LoVo (cell line): ENCODE measurements at places on chromosomes 1 and 21.
A peak's percentile ranks its signal among the peaks of the same experiment; 100 is the strongest.

DNA sequence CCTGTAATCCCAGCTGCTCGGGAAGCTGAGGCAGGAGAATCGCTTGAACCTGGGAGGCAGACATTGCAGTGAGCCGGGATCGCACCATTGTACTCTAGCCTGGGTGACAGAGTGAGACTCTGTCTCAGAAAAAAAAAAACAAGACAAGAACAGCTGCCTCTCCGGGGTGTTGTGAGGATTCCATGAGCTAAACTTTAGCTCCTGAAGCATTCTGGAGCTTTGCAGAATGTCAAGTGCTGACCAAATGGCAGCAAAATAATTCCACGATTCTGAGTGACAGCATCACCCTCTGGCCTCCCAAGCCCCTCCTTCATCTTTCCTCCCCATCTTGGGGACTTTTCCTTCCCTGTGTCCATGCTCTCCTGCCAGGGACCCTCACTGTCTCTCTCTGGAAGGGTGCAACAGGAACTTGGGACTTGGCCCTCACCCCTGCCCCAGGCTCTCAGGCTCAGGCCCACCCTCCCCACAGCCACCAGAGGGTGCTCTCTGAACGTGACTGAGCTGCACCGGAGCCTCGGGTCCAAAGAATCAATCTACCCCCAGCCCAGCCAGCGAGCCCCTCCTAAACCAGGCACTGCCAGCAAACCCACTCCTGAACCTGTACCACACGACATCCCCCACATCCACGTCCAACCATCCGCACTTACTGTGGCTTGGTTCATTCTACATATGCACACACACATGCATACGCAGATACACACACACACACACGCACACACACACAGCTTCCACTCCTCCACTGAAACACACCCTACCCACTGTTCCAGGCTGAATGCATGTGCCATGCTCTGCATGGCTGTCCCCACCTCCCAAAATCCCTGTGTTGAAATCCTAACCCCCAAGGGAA is 45.7 kb downstream of the ACOT7 start:
- DNase-seq = no peak

DNA sequence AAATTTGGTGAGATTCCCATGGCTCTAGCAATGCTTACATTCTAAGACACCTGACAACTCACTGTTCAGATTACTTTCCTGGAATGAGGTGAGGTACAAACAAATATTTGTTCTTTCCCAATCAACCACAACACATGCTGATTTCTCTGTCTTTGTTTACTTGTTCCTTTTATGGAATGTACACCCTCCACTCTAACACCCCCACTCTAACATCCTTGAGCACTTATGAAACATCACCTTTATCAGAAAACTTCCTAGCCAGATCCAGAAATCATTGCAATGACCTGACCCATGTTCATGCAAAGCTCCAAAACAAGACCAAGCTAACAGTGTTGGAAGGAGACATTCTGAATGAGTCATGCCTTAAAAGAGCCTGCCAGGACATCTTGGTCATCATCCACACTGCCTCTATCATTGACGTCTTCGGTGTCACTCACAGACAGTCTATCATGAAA is 35.5 kb downstream of the HSD3B1 start:
- no peak for DNase-seq

DNA sequence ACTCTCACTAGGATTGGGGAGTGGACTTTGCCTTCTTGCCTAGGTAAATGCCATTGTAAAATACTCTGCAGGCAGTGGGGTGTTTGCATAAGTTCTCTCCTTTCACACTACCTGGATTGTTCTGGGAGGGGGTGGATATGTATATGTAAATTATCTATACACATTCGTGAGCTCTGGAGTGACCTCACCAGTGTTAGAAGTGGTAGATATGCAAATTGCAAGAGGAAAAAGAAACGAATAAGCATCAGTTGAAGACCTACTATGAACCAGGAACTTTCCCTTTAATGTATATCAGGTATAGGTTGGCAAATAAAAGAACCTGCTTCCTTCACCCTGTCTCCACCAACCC is 1.5 kb upstream of the ARHGEF11 start:
- no peak for DNase-seq

- DNase-seq = peak; percentile 66
Measured at GRCh38 chr1:247373721-247374141, 42.1 kb upstream of the ZNF496 start.

- no peak for DNase-seq
Measured at GRCh38 chr1:58923090-58923470, 139.2 kb upstream of the JUN start.

DNA sequence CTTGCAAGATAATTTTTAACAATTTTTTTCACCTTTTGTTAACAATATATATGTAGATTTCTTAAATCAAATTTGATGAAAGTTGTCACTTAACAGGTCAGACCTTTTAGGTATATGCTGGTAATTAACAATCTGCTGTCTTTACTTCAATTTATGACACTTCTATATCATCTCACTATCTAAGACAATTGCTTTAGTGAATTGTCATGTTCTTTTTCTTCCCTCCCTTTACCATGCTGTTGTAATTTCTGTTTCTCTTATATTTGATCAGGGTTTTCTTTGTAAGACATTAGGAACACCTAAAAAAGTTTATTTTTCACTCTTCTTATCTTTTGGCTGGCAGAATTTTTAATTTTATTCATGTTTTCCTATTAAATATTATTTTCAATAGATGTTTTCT is 2.0 kb downstream of the IFI16 start:
- DNase-seq = no peak

GRCh38 chr1:61496501-61496900 is 228.4 kb downstream of the TM2D1 start:
- peak; percentile 56 for DNase-seq

DNA sequence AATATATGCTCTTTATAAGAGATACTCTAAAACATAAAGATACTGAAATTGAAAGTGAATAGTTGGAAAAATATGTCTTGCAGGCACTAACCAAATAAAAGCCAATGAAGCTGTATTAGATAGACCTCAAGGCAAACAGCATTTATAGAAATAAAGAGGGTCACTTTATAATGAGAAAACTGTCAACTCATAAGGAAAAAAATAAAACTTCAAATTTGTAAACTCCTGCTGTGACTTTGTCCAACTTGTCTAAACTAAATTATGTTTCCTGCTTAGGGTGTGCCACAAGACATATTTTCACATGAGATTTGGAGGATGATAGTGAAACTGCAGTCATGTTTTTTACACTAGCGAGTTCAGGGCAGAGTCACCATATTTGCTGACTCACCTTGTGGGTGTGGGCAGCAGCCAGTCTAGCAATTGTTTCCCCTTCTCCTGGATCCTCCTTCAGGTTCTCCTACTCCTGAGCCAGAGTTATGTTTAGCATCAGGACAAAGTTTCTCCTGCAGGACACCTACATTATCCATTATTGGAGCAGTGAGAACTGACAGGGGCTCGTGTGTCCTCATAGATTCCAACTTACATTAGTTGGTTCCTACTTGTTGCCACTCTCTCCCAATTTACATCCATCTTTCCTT is 43.8 kb downstream of the CD53 start:
- peak; percentile 76 for DNase-seq

- peak; percentile 47 for DNase-seq
Measured at GRCh38 chr1:15618077-15618654, 908 bp downstream of the DDI2 start.

DNA sequence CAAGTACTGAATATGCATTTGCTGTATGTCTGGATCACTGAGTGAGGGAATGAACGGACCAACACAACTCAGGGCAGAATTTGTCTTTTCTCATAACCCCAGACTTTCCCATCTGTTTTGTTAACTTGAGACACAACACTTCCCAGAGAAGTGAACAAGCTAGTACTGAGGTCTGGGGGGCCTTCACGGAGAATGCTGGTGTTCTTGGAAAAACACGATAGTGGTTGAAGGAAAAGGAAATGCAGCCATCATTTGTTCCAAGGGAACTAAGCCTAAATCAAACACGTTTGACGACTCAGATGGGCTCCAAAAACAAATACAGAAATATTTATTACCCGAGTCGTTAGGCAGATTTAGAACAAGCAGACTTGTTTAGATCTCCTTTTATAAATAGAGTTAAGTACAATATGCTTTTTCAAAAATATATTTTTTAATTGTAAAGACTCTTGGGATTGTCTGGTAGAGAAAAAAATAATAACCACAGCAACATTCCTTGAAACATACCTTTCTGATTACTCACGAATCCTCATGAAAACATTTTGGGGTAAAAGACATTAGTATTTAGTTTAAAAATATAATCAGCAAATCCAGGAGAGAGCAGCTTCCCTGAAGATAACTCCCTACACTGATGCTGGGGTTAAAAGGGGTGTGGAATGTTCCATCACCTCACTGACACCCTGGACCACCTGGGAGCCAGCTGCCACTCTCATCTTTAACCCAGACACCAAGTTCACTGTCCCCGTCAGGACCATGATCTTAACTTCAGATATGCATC is 427.7 kb upstream of the RUNX1 start:
- no peak for DNase-seq

DNA sequence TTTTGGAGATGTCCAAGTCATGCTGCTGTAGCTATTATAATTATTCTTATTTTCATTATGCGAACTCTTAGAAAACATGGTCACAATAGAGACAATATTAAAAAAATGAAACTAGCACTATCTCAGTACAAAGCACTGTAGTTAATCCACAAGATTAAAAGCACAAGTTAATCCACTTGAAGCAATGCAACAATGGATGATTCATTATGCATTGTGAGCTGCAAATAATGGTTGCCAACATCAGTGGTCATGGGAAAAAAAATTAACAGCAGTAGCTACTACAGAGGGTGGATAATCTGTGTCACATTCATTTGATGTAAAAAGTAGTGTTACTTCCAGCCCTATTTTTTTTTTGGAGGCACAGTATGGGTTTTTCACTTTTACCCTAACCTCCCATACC is 56.7 kb downstream of the DPT start:
- DNase-seq = no peak

- DNase-seq = peak; percentile 62
Measured at GRCh38 chr1:36285443-36286101, 20.6 kb upstream of the SH3D21 start.

GRCh38 chr1:115051850-115052249 is 22.2 kb downstream of the TSHB start:
- DNase-seq = no peak

- no peak for DNase-seq
Measured at GRCh38 chr21:8989261-8989711, 1532.1 kb upstream of the TPTE start.

GRCh38 chr1:192633533-192634253 is 2.3 kb upstream of the RGS13 start:
- no peak for DNase-seq

- no peak for DNase-seq
Measured at GRCh38 chr1:74775735-74776134, 42.8 kb downstream of the TYW3 start.

- DNase-seq = peak; percentile 92
Measured at GRCh38 chr1:31575369-31576140, 760 bp upstream of the TINAGL1 start.

- DNase-seq = peak; percentile 69
Measured at GRCh38 chr1:87805666-87806378, 477.1 kb downstream of the LMO4 start.

DNA sequence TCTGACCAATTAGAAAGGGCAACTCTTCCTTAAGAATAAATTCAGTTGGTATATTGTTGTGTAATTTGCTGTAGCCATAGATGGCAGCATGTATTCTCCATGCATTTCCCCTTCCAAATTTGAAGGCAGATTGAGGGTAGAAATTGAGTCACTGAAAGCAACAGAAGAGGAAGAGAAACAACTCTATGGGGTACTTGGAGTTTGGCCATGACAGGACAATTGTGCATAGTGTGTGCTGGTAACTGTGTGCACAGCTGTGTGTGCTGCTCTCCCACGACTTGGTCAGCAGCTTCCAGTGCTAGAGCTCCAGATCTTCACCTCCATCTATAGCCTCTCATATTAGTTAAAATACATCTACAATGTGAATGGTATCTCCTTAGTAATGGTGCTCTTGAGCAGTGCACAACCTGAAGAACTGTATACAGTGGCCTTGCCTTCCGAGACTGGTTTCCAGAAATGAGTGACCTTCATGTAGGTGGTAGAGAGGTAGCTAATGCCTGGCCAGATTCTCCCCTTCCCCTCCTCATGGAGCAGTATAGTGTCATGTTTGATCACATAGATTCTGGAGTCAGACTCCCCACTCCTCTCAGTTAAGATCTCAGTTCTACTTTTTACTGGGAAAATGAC is 882 bp upstream of the FCAMR start:
- DNase-seq = no peak

- no peak for DNase-seq
Measured at GRCh38 chr1:154346276-154346917, 21.1 kb downstream of the ATP8B2 start.

GRCh38 chr1:158035976-158036583 is 42.6 kb downstream of the KIRREL1 start:
- DNase-seq = peak; percentile 41

GRCh38 chr21:35113064-35113463 is 64.0 kb upstream of the RUNX1 start:
- DNase-seq = no peak

DNA sequence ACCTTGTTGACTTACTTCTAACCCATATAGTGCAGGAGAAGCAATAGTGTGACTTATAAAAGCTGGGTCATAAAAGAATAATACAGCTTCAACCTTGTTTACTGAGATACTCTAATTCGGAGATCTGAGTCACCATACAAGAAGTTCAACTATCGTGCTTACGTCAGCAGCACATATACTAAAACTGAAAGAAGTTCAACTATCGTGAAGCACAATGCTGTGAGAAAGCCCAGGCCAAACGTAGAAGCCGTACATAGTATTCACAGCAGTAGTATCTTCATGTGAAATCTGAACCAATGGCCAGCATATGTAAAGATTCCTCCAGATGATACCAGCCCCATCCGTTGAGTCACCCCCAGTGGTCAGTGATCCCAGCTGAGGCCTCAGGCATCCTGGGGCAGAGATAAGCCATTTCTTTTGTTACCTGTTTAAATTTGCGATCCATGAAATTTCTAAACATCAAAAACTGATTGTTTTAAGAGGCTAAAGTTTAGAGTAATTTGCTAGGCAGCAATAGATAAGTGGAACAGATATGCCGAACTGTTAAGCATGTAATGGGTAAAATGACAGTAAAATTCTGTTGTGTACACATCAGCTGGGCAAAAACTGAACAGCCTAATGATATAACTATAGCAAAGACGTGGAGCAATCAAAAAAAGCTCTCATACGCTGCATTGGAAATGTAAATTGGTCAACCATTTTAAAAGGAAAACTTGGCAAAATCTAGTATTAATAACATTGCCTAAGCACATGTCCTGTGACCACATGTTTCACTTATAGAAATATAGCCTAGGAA is 53.9 kb upstream of the SAMD13 start:
- peak; percentile 88 for DNase-seq

DNA sequence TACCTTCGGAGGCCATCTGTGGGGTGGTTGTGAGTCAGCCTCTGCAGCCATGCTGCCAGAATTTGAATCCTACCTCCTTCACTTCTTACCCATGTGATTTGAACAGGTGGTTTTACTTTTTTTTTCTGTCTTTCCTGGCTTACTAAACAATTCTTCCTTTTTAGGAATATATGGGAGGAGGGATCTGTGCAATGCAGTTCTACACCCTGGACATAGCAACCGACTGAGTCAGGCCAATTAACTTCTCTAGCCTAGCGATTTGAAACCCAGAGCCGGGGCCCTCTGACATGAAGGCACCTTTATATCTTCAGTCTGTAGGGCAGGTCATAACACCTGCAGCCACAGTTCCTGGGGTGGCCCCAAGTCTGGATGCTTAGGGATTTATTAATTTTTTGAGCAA is 83.6 kb downstream of the ST6GALNAC3 start:
- DNase-seq = peak; percentile 38
